ENCODE measurements at places on chromosomes 4 and X.

- no peak for DNase-seq
Observed at GRCh38 chrX:84340968-84341367, 153.0 kb upstream of the RPS6KA6 start.

DNA sequence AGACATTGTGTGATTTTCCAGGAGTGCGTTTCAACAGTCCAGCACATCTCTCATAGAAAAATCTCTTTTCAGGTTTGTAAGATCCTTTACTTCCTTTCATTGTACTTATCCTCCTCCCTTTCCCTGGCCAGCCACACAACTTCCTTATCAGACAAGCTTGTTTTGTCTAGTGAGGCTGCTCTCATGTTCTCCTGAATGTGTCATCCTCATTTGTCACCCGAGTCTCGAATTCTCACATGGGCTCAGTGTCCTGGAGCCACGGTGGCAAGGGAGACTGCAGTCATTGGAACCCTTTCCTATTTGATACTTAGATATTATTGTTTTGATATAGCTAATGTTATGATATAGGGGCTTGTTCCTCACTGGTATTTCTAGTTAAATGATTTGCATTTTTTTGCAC, 16.9 kb downstream of the SYNPO2 start:
- DNase-seq: peak; percentile 27

GRCh38 chr4:167100120-167100519, 134.2 kb downstream of the SPOCK3 start:
- no peak for DNase-seq

GRCh38 chr4:5710065-5710960, 688 bp upstream of the EVC start:
- DNase-seq: peak; percentile 55

DNA sequence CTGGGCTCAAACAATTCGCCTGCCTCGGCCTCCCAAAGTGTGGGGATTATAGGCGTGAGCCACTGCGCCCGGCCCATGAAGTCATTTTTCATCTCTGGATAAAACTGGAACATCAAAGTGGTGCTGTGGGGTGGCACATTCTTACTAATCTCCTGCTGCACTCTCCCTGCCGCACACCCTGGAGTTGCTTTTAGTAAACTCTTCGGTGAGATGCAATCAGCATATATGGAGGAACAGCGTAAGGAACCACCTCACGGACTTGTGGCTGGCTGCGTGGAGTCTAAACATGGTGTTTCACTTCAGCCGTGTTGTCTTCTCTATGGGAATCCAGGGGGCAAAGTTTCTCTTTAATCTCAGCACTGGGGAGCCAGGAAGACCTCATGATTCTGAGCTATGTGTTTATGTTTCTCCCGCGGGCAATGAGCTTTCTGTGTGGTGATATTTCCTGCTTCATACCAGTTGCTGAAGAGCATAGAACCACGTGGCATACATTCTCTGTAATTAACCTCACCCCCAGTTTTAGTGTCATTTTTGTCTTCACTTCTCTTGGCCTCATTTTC, 2.1 kb upstream of the RHOH start:
- no peak for DNase-seq

GRCh38 chrX:123918106-123918721, 43.3 kb upstream of the STAG2 start:
- no peak for DNase-seq

GRCh38 chr4:89365776-89366175, 58.2 kb upstream of the GPRIN3 start:
- DNase-seq: no peak

DNA sequence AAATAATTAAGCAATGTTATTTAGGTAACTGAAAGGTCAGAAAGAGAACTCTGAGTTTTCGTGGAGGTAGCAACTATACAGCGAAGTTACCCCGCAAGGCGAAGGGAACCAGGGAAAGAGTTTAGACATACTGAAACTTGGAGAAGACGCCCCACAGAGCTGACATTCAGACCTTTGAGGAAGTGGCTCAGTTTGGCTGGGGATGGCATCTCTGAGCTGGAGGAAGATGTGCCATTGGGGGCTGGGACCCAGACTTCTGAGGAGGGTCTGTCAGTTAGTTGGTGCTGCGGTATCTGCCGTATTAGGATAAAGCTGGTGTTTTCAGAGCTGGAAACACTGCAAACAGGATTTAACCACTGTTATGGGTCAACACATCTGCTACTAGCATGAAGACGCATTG, 156.6 kb downstream of the ANKRD50 start:
- no peak for DNase-seq

DNA sequence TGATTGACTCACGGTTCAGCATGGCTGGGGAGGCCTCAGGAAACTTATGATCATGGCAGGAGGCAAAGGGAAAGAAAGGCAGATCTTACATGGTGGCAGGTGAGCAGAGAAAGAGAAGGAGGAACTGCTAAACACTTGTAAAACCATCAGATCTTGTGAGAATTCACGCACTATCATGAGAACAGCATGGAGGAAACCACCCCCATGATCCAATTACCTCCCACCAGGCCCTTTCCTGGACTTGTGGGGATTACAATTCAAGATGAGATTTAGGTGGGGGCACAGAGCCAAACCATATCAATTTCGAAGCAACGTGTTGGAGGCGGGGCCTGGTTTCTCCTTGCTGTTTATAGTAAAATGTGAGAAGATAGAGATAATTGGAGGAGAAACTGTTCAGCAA, 167.4 kb downstream of the GABRB1 start:
- DNase-seq: no peak

DNA sequence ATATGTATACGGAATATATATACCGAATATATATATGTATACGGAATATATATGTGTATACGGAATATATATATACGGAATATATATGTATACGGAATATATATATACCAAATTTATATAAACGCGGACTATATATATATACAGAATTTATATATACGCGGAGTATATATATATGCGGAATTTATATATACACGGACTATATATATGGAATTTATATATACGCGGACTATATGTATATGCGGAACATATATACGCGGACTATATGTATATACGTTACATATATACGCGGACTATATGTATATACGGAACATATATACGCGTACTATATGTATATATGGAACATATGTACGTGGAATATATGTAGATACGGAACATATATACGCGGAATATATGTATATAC, 78.6 kb downstream of the ARHGAP36 start:
- DNase-seq: no peak

DNA sequence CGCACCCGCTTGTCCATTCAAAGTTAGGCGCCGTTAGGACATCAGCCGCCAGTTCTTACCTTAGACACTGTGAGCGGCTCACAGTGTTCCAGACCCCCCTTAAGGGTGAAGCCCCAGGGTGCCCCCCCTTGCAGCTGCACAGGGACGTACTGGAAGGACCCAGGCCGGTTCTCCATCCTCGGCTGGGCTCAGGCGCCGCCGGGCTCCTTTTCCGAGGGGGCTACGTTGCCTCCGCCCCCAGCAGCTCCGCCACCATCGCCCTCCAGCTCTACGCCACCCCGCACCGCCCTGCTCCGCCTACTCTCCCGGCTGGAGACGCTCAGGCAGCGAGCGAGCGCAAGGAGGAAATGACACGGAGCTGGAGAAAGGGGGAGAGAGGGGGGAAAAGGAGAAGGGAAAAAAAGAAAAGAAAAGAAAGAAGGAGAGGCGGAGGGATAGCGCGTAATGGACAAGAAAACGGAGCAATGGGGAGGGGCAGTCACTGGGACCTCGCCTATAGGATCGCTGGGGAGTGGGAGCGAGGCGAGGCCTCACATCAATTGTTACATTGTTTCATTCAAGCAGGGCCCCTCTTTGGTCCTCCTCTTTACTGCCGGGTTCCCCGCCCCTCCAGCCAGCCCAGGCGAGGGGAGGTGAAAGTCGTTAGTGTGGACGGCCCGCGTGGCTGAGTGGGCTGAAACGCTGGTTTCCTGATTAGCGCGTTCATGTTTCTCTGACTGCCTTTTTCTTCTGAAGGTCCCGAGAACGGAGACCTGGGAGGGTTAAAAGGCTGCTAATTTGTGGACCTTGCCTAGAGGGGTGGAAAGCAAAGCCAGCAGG, at the start of gene SHROOM4:
TSS of gene SHROOM4 (minus strand) at position 352 of the 819 bp plus-strand sequence. CDS start at position 176, 176 bp downstream.
- no peak for DNase-seq
